ENCODE measurements at places on chromosomes 7 and 10. TPM values are rescaled to one million over a fixed set of nuclear protein-coding genes. Genes with fewer than 3 reads are reported as not detected.
A peak's percentile ranks its signal among the peaks of the same experiment; 100 is the strongest.

The RBP3 gene
- not detected for total RNA-seq

GRCh38 chr10:49758249-49758930, 3.7 kb downstream of the OGDHL start:
- H3K27me3 ChIP-seq, result no peaks in the 10 kb centered on the region
- H3K4me3 ChIP-seq, result no peak overlapping the region
- peak; percentile 20 for DNase-seq
- H3K27ac ChIP-seq, result no peak overlapping the region

GRCh38 chr10:72887043-72887442, 6.5 kb upstream of the OIT3 start:
- peaks cover 51% of the 10 kb centered on the region for H3K36me3 ChIP-seq
- DNase-seq, result peak; percentile 69
- peak overlapping the region; percentile 56 for H3K4me3 ChIP-seq
- peaks cover 9% of the 10 kb centered on the region for H3K4me1 ChIP-seq

GRCh38 chr10:115850666-115851065, 422.3 kb downstream of the GFRA1 start:
- H3K4me3 ChIP-seq, result no peak overlapping the region
- no peaks in the 10 kb centered on the region for H3K27me3 ChIP-seq
- H3K4me1 ChIP-seq, result 0 out of 2 replicates have a peak, but pooled peaks cover 2% of the 10 kb centered on the region
- no peaks in the 10 kb centered on the region for H3K36me3 ChIP-seq
- H3K27ac ChIP-seq, result no peak overlapping the region

The RGR gene
- total RNA-seq, result not detected

DNA sequence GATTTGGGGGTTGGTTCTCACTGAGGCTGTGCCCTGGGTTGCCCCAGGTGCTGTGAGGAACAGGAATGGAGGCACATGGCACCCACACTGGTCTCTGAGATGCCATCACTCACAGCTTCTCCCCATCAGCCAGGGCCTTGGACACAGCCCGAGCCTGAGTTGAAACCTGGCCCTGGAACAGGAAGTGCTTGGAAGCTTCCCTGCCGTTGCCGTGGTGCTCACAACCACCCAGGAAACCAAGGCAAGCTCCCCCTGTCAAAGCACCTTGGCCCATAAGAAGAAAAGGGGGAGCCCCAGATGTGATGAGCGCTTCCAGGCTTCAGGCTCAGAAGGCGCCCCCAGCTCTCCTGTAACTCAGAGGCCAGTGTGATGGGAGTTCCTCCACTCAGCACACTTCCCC, at the start of gene BTBD16:
Gene BTBD16, plus strand, starts transcription at position 221 of the 400 bp plus-strand sequence. CDS start 3,786 bp downstream, outside the sequence.
- H3K36me3 ChIP-seq, result no peaks in the 10 kb centered on the region
- H3K4me1 ChIP-seq, result no peaks in the 10 kb centered on the region
- no peak for DNase-seq
- no peak within 1 kb of the TSS for H3K27ac ChIP-seq
- no peak within 1 kb of the TSS for H3K4me3 ChIP-seq

DNA sequence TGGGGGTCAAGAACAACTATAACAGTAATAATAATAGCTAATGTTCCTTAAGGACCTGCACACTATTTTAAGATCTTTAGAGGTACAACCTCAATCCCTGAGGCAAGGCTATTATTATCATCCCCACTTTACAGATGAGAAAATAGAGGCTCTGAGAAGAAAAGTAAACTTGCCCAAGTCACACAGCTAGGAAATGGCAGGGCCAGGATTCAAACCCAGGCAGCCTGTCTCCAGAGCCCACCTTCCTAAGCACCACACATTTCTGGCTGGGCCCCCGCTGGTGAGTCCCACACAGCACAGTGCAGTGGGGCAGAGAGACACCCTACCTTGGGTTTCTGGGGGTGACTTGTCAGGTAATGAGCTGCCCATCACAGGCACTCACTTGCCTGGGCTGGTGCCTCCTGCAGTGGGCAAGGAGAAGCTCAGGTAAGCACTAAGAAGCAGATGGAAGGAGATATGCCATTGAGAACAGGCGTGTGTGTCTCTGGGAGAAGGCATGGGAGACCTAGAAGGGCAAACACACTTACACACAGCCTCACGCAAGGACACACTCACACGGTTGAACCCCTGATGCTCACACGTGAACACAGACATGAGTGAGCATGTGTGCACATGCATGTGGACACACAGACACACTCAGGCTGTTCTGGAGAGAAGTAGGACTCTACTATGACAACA, 104.4 kb upstream of the ZMIZ1 start:
- H3K4me1 ChIP-seq, result peaks cover 12% of the 10 kb centered on the region
- H3K4me3 ChIP-seq, result no peak overlapping the region
- no peaks in the 10 kb centered on the region for H3K36me3 ChIP-seq
- H3K27me3 ChIP-seq, result no peaks in the 10 kb centered on the region
- no peak for DNase-seq

The TEX47 gene
- not detected for total RNA-seq

GRCh38 chr7:139854803-139855497, 25.9 kb downstream of the TBXAS1 start:
- H3K27ac ChIP-seq, result no peak overlapping the region
- DNase-seq, result no peak
- no peaks in the 10 kb centered on the region for H3K4me1 ChIP-seq
- H3K4me3 ChIP-seq, result no peak overlapping the region

The DLX6 gene
- not detected for total RNA-seq

DNA sequence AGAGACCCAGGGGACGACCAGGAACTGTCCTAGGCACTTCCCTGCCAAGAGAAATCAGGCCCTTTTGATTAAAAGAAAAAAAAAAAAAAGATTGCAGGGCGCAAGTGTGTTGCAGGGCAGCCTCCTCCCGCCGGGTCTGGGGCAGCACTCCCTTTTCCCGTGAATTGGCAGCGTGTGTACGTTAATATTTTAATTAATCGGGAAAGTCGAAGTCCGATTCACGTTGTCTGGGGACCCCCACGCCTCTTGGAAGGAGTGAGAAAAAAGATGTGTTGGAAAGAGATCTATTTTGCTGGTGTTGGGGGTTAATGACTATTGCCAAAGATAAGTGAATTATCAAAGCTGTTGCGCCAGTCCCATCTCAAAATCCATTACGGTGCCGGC, 1.3 kb upstream of the EBF3 start:
- peak overlapping the region; percentile 60 for H3K4me3 ChIP-seq
- H3K36me3 ChIP-seq, result no peaks in the 10 kb centered on the region
- no peak overlapping the region for H3K27ac ChIP-seq
- H3K4me1 ChIP-seq, result no peaks in the 10 kb centered on the region

The RHBDD2 gene
- 27.6 TPM for total RNA-seq

DNA sequence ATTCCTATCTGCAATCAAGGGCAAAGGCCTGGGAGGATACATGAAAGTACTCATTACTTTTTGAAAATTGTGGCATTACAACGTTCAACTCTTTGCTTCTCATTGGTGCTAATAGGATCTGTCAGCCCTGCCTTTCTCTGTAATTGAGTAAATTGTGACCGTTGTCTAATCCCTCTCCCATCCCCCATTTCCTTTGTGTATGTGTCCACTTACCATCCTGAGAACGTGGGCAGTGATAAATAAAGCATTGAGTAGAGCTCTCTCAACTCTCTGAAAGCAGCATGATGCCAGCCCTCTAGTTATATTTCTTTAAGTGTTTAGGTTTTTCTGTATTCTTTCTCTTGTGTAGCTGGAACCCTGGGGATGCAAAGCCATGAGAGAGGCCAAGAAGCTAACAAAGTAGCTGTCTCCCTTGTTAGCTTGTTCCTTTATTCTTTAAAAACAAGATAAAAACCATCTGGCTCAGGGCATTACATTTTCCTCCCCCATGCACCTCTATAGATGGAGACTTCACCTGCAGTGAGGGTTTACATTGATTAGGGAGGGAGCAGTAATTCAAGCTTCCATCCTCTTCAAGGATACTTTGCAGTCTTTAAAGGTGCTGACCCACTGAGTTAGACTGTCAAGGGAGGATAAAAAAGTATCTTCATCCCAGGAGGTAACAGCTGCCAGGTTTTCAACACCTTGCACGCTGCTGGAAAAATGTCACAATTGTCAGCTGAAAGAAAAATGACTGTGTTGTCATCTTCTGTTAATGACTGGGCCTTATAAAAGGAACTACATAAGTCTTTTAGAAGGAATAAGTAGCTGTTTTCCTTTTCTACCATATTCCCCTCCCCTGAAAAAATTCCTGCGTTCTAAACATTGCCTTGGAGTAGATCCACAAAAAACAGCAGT, 112.3 kb downstream of the BTRC start:
- no peaks in the 10 kb centered on the region for H3K36me3 ChIP-seq
- DNase-seq, result no peak

DNA sequence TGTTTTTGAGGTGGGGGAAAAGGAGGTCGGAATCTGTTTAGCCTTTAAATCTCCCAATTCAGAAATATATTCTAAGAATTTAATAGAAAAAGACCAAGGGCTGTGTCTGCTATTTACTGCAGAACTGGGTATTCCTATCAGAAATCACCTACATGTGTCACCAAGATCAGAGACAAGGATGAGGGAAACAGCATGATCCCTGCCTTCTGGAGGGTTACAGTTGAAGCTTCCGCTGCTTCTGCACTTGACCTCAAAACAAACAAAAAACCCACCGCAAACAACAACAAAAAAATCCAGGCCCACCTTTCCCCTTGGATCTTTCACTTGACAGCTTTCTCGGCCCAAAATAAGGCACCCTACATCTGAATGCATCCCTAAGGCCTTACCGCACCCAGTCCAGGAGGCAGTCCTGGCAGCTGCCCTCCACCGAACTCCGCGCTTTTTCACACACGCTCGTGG, 750 bp upstream of the CDK14 start:
- peak overlapping the region; percentile 88 for H3K4me3 ChIP-seq
- H3K4me1 ChIP-seq, result no peaks in the 10 kb centered on the region
- H3K27me3 ChIP-seq, result no peaks in the 10 kb centered on the region
- DNase-seq, result peak; percentile 29

DNA sequence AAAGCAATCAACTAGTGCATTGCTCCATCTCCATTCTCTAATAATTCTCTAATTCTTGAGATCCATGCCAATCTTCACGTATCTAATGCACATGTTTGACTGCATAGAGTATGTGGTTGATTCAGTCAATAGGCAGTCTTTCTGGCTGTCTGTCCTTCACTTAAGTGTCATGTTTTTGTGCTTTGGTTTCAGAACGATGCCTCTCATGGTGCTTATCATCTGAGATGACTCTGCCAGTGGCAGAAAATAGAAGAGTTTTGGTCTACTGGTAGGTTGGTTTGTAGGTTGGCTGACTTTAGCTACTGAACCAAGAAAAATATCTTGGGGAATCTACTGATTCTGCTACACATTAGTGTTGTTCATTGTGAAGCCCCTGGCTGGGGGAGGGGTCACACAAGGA, 364.2 kb downstream of the SFMBT2 start:
- DNase-seq, result no peak
- no peak overlapping the region for H3K4me3 ChIP-seq
- H3K36me3 ChIP-seq, result no peaks in the 10 kb centered on the region
- no peak overlapping the region for H3K27ac ChIP-seq

DNA sequence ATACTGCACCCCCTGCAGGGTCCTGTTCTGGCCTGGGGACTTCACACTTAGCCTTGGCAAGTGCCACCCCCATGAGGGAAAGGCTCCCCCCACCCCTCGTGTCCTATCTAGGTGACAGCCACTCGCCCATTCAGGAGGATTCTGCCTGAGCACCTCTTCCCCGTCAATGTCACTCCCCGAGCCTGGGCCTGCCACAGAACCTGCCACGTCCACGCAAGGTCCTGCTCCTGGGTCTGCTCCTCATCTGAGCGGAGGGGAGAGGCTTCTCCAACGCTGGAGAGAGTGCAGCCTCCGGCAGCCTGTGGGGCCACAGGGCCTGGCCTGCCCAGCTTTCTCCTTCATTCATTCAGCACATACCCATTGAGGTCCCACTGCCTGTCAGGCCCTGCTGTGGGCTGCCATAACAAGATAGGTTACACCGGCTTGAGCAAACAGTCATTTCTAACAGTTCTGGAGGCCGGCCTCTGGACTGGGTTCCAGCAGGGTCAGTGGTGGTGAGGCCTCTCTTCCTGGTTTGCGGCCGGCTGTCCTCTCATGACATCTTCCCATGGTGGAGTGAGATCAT, 92.0 kb upstream of the RET start:
- no peak overlapping the region for H3K27ac ChIP-seq

The PAXIP1 gene
- 32.6 TPM for total RNA-seq

The ITIH2 gene
- not detected for total RNA-seq

The TMEM72 gene
- total RNA-seq, result not detected

GRCh38 chr10:62635127-62635526, 169.4 kb upstream of the ADO start:
- H3K27ac ChIP-seq, result no peak overlapping the region
- no peaks in the 10 kb centered on the region for H3K27me3 ChIP-seq
- peaks cover 2% of the 10 kb centered on the region for H3K4me1 ChIP-seq
- peaks cover 4% of the 10 kb centered on the region for H3K36me3 ChIP-seq
- DNase-seq, result no peak
- H3K4me3 ChIP-seq, result no peak overlapping the region

The RNLS gene
- 7.3 TPM for total RNA-seq

GRCh38 chr10:78445308-78445707, 411.6 kb downstream of the RPS24 start:
- no peaks in the 10 kb centered on the region for H3K27me3 ChIP-seq
- H3K4me1 ChIP-seq, result no peaks in the 10 kb centered on the region
- no peak for DNase-seq
- no peak overlapping the region for H3K27ac ChIP-seq
